BJ (cell line): ENCODE measurements at places on chromosomes 5 and 9.

DNA sequence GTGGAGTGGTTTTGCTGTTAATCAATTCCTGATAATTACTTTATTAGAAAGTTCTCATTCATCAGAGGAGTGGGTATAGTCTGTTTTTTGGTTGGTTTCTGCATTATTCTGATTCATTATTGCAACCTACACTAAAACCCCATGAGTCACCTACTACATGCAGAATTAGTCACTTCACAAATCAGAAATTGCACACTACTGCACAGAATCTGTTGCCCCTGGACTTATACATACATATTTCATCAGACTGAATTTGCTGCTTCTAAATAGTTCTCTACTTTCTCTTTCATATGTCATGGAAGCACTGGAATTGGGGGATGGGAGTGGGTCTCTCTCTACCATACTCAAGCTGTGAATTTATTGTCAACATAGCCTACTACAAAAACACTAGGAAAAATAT is 585.1 kb downstream of the DNAH5 start:
- DNase-seq: no peak

DNA sequence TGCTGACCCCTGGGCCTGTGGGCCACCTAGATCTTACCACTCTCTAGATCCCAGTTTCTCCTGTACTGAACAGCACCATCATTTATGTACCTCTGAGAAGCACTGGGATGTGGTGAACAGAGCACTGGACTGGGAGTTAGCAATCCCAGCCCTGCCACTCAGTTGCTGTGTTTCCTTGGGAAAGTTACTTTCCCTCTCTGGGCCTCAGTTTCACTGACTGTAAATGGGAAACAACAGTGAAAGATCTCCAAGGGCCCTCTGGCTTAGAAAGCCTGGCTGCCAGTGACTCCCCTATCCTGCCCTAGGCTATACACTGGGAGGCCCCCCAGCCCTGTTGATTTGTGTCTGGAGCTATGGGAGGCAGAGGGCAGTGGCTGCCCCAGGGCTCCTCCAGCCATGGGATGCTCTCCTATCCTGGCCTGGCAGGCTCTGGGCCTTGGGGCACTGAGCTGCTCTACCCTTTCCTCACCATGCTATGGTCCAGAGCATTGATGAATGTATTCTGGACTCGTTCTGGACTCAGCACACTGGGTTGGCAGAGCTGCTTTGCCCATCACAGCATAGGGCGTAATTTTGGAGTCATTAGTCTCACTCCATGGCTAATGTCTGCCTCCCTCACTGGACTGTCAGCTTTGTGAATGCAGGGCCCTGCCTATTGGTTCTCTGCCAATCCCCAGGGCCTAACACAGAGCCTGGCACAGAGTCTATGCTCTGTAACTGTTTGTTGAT is 99.3 kb downstream of the RGS3 start:
- DNase-seq: no peak

DNA sequence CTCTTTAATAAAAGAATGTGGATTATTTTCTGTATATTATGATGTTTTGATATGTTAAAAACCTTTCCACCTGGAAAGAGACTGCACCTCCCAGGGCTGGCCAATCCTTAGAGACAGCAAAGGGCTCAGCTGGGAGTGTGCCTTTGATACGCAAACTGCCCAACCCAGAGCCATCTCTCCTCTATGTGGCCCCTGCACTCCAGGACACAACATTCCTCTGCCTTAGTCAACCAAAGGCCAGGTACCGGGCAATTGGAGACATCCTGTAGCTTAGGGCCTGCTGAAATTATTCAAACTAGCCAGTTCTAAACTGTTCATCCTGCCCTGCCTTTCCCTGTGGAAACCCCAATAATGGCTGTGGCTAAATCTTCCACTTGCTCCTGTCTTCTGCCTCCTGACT is 5.0 kb upstream of the HSPB3 start:
- no peak for DNase-seq

GRCh38 chr5:174612686-174613085 is 111.7 kb upstream of the MSX2 start:
- no peak for DNase-seq

DNA sequence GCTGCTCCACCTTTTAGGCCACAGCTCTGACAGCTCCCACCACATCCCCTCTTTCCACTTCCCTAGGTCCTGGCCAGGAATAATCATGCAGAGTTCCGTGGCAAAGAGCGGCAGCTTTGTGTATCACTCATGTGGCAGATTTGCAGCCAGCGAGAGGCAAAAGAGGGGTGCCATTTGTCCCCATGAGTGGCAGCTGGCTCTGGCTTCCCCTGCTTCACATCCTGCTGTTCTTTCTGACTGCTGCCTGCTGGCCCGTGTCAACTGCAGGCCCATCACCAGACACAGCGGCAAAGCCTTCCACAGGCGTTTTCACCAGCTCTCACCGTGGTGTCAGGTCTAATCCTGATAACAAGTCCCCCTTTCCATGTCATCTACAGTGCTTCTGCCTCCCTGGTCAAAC is 430.6 kb upstream of the DAP start:
- DNase-seq: no peak

GRCh38 chr5:58116346-58116745 is 343.5 kb downstream of the PLK2 start:
- DNase-seq: no peak
